ENCODE measurements at places on chromosomes 16 and 17.

DNA sequence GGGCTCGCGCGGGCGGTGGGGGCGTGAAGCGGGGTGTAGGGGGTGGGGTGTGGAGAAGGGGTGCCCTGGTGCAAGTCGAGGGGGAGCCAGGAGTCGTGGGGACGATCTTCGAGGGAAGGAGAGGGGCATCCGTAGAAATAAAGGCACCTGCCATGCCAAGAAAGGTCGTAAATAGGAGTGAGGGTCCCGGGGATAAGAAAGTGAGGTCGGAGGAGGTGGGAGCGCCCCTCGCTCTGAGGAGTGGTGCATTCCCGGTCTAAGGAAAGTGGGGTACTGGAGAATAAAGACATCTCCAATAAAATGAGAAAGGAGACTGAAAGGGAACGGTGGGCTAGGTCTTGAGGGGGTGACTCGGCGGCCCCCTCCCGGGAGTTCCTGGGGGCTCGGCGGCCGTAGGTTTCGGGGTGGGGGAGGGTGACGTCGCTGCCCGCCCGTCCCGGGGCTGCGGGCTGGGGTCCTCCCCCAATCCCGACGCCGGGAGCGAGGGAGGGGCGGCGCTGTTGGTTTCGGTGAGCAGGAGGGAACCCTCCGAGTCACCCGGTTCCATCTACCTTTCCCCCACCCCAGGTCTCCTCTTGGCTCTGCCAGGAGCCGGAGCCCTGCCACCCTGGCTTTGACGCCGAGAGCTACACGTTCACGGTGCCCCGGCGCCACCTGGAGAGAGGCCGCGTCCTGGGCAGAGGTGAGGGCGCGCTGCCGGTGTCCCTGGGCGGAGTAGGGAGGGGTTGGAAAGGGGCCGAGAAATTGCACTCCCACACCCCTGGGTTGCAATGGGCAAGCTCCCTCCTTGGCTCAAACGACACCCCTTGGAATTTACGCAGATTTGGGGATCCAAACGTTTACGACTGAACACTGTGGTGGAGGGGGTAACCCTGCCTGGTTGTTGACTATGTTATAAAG is 888 bp downstream of the CDH1 start:
- no peak for DNase-seq

- DNase-seq, result no peak
Measured at GRCh38 chr17:69059458-69060175, 1.1 kb downstream of the ABCA9 start.

- DNase-seq, result peak; percentile 87
Measured at GRCh38 chr16:85360323-85361277, 248.3 kb upstream of the CIBAR2 start.

- no peak for DNase-seq
Measured at GRCh38 chr16:27156579-27156978, 46.7 kb upstream of the KDM8 start.

DNA sequence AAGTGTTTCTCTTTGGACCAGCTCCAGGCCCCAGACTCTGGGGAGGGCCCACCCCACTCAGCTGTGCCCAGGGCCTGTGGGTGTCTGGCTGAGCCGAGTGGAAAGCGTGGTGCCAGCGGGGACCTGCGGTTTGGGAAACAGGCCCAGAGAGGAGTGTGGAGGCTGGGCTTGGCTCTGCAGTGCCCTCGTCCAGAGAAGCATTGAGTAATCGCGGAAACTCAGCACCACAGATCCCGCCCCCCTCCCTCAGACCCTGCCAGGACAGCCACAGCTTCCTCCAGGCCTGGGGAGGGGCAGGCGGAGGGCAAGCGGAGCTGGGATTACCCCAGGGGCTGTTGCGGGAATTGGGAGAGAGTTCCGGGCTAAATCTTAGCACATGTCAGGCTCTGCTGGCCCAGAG is 14.6 kb upstream of the PITPNA start:
- DNase-seq, result no peak

All from NCI-H1092 (cell line).